ENCODE measurements at places on chromosomes 1 and 21. TPM values are rescaled to one million over a fixed set of nuclear protein-coding genes. Genes with fewer than 3 reads are reported as not detected.

DNA sequence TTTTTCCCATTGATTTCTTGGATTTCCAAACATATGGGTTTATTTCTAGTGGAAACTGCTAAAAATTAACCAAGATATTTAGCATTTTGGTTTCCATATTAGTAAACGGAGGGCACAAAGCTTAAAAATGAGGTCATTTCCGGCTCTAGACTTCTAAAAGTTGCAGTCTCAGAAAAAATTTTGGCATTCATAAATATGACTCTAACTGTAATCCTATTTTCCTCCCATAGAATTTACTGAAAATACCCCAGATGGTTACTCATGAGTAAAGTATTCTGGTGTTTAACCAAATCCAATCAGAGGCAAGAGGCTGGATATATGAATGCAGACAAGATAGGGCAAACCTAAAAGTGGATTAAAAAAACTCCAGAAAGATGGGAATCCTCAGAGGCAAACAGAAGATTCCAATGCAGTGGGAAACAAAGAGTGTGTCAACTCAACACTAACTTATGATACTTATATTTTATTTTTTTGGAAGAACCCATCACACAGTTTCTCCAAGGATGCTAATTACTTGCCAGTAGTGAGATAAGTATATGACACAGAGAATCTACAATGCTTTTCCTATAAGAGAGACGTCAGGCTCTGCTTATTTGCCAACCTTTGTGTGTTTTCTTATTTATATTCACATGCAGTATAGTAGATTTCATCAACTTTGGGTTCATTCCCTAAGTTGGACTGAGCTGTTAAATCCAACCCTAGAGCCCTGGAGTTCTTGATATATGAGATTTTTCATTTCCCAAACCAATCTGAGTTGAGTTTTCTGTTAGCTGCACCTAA lies 90.1 kb upstream of the BCL10 start:
- DNase-seq: no peak

- no peak for DNase-seq
These were observed 859 bp upstream of the ERMAP start for GRCh38 chr1:42815941-42816584.

DNA sequence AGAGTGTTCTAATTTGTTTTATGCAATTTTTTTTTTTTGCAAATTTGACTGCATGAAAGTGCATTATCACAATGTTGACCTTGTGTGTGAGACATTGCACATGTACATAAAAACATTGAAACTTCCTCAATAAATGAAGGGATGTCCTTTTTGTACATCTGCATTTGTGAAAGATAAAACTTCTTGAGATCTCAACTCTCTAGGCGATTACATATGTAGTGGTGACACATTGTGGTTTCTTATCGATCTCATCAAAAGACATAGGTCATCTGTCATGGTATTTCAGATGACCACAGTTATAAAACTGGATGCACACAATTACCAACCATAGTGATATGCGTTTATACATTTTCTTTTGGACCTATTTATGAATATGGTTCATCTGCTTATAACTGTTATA lies 35.6 kb upstream of the C21orf91 start:
- no peak for DNase-seq

DNA sequence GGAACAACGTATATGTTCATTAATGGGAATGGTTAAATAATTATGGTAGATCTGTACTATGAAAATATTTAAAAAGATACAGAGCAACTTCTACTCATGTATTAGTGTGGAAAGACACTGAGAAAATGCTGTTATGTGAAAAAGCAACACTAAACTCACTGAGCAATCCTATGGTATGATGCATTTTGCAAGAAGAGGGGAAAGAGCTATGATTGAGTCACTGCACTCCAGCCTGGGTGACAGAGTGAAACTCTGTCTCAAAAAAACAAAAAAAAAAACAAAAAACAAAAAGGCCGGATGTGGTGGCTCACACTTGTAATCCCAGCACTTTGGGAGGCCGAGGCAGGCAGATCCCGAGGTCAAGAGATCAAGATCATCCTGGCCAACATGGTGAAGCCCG lies 44.4 kb downstream of the ATP5PO start:
- DNase-seq: no peak

CD48 gene
- 10.3 TPM for polyA plus RNA-seq

- no peak for DNase-seq
These were observed 156.9 kb upstream of the NBPF11 start for GRCh38 chr1:148308832-148309458.

SLC44A3 gene
- polyA plus RNA-seq: 30.9 TPM

DNA sequence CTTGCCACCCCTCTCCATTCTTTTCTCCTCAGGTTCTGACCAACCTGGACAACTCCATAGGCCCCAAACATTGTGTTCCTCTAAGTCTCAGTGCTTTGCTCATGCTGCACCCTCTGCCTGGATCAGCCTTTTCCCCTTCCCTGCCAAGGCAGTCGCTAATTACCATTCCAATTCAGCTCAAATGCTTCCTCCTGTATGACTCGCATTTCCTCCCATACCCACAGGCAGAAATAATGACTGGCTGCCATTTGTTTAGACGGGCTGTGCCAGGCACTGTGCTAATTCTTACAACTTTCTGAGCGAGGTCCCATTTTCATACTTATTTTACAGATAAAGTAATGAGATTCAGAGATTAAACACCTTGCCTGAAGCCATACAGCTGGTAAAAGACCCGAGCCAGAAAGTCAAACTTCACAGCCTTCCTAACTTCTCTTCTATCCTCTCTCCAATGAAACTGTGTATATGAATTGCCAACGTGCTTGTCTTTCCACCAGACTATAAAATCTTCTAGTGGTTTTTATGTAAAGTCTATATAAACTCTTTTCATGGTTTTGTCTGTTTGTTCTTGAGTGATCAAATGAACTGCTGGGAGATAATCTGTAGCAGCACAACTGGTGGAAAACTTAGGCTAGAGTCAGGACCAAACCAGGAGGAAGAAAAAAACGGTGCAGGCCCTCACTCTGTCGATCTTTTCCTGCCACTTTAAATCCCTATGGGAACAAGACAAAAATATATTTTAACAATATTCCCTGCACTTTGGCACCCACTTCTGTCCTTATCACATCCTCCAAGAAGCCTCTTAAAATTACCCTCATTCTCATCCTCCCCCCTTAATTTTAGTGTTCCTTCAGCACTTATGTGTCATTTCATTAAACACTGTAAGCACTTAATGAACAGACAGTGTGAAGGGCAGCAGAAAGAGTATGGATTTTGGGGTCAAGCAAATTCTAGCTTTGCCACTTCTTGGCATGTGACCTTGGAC lies 33.7 kb downstream of the RAB3B start:
- DNase-seq: no peak

DNA sequence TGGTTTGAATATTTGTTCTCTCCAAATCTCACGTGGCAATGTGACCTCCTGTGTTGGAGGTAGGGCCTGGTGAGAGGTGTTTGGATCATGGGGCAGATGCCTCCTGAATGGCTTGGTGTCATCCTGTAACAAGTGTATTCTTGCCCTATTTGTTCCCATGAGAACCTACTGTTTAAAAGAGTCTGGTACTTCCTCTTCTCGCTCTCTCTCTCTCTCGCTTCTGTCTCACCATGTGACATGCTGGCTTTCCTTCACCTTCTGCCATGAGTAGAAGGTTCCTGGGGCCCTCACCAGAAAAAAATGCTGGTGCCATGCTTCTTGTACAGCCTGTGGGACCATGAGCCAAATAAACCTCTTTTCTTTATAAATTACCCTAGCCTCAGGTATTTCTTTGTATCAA lies 8.4 kb upstream of the PAXBP1 start:
- no peak for DNase-seq

DNA sequence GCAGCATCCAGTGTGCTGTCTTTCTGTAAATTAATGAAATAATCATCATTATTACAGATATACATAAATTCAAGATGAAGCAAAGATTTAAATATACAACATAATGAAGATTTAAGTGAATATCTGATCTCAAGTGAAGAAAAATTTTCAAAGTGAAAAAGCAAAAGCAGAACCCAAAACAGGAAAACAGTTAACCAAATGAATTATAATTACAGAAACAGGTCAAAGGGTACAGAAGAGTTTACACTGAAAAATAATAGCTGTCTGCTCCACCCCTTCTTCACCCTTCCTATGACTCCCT lies 44.8 kb upstream of the GTF2B start:
- no peak for DNase-seq

- DNase-seq: no peak
These were observed 185.5 kb upstream of the C1orf174 start for GRCh38 chr1:4085546-4085945.

DNA sequence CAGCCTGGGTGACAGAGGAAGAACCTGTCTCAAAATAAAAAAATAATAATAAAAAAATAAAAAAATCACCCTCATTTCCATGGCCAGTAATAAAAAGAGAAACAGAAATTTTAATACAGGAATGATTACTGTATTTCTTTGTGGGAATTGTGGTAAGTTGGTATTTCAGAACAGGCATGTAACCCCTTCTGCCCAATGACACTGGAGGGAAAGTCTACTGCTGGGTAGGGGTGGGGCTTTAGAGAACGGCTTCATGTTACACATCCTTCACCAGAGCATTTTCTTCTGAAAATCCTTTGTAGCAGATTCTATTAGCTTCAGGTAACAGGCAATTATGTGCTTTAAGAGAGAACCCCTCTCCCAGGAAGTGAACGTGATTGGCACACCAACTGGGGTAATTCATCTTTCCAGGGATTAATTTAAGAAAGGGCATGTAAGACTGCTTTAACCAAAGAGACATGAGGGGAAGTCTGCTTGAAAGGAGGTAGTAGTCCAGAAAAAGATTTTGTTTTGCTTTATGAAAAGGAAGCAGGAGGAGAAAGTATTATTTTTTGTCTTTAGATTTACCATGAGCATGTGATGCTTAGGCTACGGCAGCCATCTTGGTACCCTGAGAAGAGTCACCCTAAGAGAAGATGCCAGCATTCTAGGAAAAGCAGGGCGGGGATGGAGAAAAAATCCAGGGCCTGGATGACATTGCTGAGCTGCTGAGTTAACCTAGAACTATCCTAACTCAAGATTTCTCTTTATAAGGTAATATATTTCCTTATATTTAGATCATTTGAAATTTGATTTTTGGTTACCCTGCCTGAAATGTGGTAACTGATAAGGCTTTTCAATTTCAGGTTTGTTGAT lies 57.7 kb upstream of the DPT start:
- DNase-seq: no peak

Data from left lung (tissue), 14 donors.